ENCODE measurements at places on chromosomes 7 and 10. TPM values are rescaled to one million over a fixed set of nuclear protein-coding genes. Genes with fewer than 3 reads are reported as not detected.

- H3K4me3 ChIP-seq = no peak overlapping the region
- H3K27me3 ChIP-seq = no peaks in the 10 kb centered on the region
- no peaks in the 10 kb centered on the region for H3K36me3 ChIP-seq
- H3K4me1 ChIP-seq = no peaks in the 10 kb centered on the region
Observed at GRCh38 chr10:97788552-97789442, 17.0 kb upstream of the SFRP5 start.

DNA sequence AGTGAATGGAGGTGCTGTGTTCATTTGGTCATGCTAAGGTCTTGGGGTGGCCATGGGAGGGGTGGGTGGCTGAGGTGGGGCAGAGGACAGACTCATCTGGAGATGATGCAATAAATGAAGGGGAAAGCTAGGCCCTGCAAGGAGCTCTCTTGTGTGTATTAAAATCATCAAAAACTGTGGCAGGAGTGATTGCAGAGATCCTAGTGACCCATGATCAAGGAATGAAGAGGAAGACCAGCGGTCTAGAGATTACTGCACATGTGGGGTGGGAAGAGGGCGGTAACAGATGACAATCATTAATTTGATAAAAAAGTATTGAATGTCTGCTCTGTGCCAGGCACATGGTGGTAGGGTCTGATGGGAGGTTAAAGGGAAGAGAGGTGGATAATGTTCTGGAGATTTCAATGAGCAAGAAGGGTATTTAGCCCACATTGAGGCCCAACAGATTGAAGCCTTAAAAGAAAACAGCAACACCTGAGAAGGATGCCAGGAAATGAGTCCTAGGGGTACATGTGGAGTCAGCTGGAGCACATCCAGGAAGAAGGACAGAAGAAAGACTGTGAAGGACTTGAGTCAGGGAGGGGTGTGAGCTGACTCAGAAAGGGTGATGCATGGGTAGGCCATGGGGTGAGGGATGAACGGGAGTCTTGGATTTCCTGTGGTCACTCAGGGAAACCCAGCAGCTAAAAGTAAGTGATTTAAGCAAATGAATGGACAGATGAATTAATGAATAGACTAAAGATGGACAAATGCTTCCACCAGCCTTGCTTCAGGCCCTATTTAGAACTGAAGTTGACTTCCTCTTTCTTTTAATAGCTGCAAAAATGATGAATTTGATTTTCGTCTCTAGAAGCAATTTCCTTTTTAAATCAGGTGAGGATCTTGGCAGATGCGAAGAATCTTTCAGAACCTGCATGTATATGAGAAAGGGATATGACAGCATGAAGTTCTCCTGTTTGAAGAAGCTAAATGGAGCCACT, 83.1 kb upstream of the IGFBP3 start:
- no peak overlapping the region for H3K27ac ChIP-seq
- no peaks in the 10 kb centered on the region for H3K36me3 ChIP-seq
- no peak overlapping the region for H3K4me3 ChIP-seq
- no peaks in the 10 kb centered on the region for H3K4me1 ChIP-seq
- no peaks in the 10 kb centered on the region for H3K27me3 ChIP-seq

DNA sequence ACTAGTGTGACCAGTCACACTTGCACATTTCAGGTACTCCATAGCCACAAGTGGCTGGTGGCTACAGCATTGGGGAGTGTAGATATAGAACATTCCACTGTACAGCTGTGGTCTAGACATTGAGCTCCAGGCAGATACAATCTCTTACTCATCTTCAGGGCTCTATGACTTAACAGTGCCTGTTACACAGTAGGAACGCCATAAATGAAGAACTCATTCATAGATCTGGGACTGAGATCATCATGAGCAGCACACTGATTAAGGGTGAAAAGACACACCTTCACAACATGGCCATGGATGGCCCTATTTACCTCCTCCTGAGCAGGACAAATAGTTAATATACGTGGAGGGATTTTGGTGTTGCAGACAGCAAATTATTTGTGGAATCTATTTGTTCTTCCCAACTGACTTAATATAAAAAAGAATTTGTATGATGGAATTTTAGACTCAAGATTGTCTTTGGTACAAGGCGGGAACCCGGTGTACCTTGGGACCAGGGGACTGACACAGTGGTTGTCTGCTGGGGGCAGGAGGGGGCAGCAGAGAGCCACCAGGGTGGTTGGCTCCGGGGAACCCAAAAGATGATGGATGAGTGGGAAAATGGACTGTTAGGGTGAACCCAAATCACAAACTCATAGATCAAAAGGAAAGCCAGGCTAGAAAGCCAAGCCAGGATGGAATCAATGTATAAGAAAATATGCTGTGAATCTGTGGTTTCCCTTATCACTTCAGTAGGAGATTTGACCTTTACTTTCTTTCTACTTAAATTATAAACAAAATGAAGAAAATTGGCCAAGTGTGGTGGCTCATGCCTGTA, 24.3 kb upstream of the CPA2 start:
- H3K4me3 ChIP-seq = no peak overlapping the region
- no peak overlapping the region for H3K27ac ChIP-seq
- H3K27me3 ChIP-seq = no peaks in the 10 kb centered on the region
- H3K4me1 ChIP-seq = no peaks in the 10 kb centered on the region
- DNase-seq = peak; percentile 59

Gene FRMD4A
- 18.7 TPM for total RNA-seq

Gene SLC18A3
- not detected for total RNA-seq

DNA sequence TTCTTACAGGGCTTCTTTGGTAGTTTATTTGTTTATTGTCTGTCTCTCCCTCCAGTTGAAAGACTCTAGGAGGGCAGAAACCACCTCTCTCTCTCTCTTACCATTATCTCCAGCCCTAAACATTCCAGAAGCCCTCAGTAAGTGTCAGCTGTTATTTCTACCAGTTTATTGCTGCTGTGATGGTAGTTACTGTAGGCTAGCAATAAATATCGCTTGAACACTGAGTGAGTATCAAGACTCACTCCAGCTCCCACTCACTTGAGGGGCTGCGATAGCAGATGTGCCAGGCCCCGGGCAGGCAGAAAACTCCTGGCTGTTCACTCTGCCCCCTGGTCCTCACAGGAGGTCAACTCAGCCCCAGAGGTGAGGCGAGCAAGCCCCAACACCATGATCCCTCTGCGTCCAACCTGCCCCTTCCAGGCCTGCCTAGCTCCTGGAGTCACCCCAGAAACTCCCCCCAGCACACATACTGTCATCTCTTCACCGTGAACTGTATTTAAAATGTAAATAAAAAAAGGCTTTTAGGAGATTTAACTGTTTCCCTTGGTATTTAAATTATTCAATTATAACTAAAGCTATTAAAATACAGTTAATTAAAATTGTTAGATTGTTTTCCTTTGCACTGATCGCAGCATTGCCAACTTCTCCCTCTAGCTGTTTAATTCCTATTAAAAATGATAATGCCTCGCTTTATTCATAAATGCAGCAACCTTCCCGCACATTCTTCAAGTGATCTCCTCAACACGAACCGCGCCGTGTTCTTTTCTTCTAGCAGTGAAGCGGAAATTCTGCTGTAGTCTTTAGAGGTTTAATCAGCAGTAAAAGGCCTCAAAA, 321.1 kb upstream of the ZMIZ1 start:
- H3K27me3 ChIP-seq = no peaks in the 10 kb centered on the region
- no peak overlapping the region for H3K4me3 ChIP-seq
- peaks cover 21% of the 10 kb centered on the region for H3K4me1 ChIP-seq

DNA sequence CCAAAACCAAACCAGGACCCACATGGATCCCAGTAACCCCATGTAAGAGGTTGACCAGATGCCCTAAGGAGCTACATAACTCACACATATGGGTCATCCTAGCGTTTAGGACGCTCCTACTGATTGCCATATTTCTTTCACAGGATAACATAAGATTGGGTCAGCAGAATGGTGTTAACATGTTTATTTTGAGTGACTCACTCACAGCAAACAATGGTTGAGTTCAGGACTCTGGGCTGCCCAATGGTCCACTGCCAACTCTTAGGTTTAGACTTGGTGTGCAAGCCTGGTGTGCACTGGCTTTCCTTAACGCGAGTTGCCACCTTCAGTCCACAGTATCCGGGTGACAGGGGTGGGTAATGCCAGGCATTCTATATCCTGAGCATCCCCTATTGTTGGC, 211.5 kb downstream of the GPAM start:
- no peak overlapping the region for H3K27ac ChIP-seq
- no peak overlapping the region for H3K4me3 ChIP-seq
- H3K4me1 ChIP-seq = no peaks in the 10 kb centered on the region
- DNase-seq = no peak

Measured in testis (tissue), 5 donors.